ENCODE measurements at places on chromosomes 11 and 22. TPM values are rescaled to one million over a fixed set of nuclear protein-coding genes. Genes with fewer than 3 reads are reported as not detected.

CNGA4 gene
- total RNA-seq, result not detected

DNA sequence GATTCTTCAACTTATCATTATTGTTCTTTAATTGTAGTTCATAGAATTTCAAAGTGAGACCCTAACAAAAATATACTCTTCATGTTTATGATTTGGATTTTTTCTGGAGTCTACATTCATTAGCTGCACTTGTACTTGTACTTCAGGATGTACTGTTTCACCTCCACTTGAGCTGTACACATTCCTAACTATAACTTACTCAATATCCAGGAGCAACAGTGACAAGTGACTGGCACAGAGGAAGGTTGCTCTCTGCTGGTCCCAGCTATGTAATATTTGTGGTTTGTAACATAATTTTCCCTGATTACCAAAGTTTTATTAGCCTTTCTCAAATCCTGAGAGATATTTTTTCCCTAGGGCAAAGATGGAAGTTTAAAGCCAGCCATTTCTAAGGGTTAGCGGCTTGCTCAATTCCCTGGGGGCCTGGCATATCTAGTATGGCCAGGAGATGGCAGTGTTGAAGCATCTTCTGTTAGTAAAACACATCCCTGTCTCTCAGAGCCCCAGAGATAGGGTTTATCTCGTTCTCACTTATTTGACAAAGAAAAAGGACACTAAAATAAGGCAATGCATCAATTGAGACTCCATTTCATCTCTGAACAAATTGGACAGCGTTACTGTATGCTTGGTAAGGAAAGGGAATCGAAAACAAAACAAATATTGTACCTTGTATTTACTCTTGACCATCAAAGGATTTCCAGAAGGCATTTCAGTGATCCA is 14.2 kb downstream of the OR52A5 start:
- H3K36me3 ChIP-seq, result no peaks in the 10 kb centered on the region
- H3K27me3 ChIP-seq, result no peaks in the 10 kb centered on the region
- DNase-seq, result peak; percentile 79
- no peaks in the 10 kb centered on the region for H3K4me1 ChIP-seq

DNA sequence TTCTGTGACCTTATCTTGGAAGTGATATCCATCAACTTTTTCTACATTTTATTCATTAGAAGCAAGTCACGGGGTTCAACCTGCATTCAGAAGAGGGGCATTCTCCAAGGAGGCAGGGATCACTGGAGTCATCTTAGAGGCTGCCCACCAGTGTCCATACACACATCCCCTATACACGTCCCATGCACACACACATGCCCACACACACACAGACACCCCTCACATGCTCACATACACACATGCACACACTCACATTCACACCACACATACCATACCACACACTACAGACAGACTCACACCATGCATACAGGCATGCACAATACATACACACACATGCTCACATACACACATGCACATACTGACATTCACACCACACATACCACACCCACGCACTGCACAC is 884.7 kb downstream of the TBC1D22A start:
- no peak overlapping the region for H3K27ac ChIP-seq
- H3K36me3 ChIP-seq, result no peaks in the 10 kb centered on the region
- H3K27me3 ChIP-seq, result no peaks in the 10 kb centered on the region
- H3K4me3 ChIP-seq, result no peak overlapping the region
- DNase-seq, result no peak

GRCh38 chr11:66311965-66312548 is 4.8 kb downstream of the CD248 start:
- no peaks in the 10 kb centered on the region for H3K36me3 ChIP-seq
- peaks cover 30% of the 10 kb centered on the region for H3K27me3 ChIP-seq
- peak; percentile 97 for DNase-seq
- peaks cover 14% of the 10 kb centered on the region for H3K4me1 ChIP-seq
- no peak overlapping the region for H3K27ac ChIP-seq

VWA5A gene
- 27.3 TPM for total RNA-seq

NEFH gene
- total RNA-seq, result 0.31 TPM

DNA sequence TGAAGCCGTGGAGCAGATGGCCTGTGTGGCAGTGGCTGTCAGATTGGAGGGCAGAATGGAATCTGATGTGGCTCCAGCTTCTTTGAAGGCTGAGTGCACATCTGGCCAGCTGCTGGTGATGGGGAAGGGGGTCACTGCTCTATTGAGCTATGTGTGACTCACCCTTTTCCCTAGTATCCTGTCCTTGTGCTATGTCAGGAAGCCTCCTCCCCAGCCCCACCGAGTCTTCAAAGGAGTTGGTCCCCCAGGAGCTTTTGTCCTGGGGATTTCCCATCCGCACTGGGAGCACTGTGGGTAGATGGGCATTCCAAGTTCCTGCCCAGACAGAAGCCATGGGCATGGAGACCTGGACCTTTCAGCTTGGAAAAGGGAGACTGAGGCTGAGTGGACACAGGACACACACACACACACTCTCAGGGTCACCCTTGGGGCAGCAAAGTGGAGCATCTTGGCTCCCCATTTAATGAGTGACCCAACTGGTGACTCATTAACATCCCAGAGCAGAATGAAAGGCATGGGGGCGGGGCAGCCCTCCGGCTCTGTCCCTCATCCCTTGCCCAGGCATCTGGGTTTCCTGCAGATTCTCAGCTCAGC is 3.3 kb downstream of the SERPINH1 start:
- no peak for DNase-seq
- H3K36me3 ChIP-seq, result no peaks in the 10 kb centered on the region
- H3K4me1 ChIP-seq, result peaks cover 33% of the 10 kb centered on the region
- no peak overlapping the region for H3K4me3 ChIP-seq

- no peak overlapping the region for H3K4me3 ChIP-seq
- no peaks in the 10 kb centered on the region for H3K36me3 ChIP-seq
- peaks cover 11% of the 10 kb centered on the region for H3K4me1 ChIP-seq
- DNase-seq, result no peak
Measured at GRCh38 chr11:34243600-34244464, 114.0 kb downstream of the ABTB2 start.

GRCh38 chr11:27830206-27830605 is 130.0 kb upstream of the BDNF start:
- H3K36me3 ChIP-seq, result no peaks in the 10 kb centered on the region
- no peak for DNase-seq
- H3K4me1 ChIP-seq, result no peaks in the 10 kb centered on the region
- H3K27ac ChIP-seq, result no peak overlapping the region
- H3K4me3 ChIP-seq, result no peak overlapping the region
- H3K27me3 ChIP-seq, result no peaks in the 10 kb centered on the region

- peak overlapping the region; percentile 61 for H3K4me3 ChIP-seq
- H3K27me3 ChIP-seq, result peaks cover 62% of the 10 kb centered on the region
- DNase-seq, result no peak
Measured at GRCh38 chr11:123357353-123357989, 72.6 kb upstream of the GRAMD1B start.

KMT5B gene
- 62.4 TPM for total RNA-seq

DNA sequence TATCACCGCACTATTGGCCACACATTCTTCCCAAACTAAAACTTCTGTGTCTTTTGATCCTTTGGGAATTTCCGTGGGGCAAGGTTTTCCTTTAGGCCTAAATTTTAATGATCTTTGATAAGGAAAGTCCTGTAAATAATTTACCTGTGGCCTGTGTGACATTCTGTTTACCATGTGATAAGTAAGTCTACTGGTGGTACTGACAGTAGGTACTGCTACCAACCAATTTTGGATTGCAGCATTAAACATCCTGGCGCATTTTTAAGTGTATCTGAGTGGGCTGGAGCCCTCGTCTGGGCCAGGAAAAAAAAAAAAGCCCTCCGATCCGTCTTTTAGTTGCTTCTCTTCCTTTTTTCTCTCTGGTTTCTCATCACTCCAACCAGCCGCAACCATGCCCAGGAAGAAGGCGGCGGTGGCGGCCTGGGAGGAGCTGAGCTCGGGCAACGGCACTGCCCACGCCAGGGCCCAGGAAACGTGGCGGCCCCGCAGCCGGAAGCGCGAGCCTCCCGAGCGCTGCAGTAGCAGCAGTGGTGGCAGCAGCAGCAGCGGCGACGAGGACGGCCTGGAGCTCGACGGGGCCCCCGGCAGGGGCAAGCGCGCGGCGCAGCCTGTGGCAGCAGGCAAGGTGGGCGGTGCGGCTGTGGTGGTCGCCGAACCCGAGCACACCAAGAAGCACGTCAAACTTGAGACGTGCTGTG is 33.6 kb downstream of the ASRGL1 start:
- no peaks in the 10 kb centered on the region for H3K4me1 ChIP-seq
- no peak for DNase-seq
- H3K27me3 ChIP-seq, result no peaks in the 10 kb centered on the region
- H3K4me3 ChIP-seq, result no peak overlapping the region
- no peaks in the 10 kb centered on the region for H3K36me3 ChIP-seq
- no peak overlapping the region for H3K27ac ChIP-seq

DNA sequence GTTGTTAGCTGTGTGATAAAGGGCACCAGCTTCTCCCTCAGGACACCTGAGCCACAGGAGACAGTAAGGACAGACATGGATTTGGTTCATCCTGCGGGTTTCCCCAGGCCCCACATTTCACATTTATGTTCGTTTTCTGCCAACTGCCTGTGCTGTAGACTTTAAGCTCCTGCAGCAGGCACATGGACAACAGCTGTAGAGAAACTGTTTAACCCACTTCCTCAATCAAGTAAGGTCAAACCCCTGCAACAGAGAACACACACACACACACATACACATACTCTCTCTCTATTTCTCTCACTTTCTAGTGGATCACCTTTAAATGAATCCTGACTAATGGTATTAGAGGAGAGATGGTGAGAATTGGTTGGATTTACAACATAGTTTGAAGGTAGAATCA is 90.7 kb downstream of the C11orf87 start:
- H3K27ac ChIP-seq, result no peak overlapping the region
- H3K27me3 ChIP-seq, result no peaks in the 10 kb centered on the region
- no peaks in the 10 kb centered on the region for H3K36me3 ChIP-seq
- H3K4me1 ChIP-seq, result no peaks in the 10 kb centered on the region
- DNase-seq, result no peak

- no peaks in the 10 kb centered on the region for H3K36me3 ChIP-seq
- H3K4me1 ChIP-seq, result no peaks in the 10 kb centered on the region
- H3K4me3 ChIP-seq, result no peak overlapping the region
- H3K27me3 ChIP-seq, result no peaks in the 10 kb centered on the region
Measured at GRCh38 chr22:20877715-20878114, 18.9 kb downstream of the SNAP29 start.
